DMS53 (cell line): ENCODE measurements at places on chromosomes 13 and 19.

DNA sequence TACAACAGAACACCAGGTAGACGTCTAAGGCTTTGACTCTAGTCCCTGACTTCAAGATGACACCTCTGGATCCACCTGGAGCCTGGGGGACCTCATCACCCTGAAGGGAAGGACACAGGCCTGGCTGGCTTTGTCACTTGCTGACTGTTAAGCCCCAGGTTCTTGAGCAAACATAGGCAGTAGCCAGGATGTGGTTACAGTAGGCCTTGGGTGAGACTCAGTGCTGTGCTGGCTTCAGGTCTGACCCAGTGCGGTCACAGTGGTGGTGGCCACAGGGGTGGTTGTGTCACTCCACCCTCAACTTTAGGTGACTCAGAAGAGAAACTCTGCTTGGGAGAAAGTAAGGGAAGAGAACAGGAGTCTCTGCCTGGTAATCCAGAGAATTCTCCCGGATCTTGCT lies 497.8 kb downstream of the UQCRFS1 start:
- no peak for DNase-seq

GRCh38 chr13:28498481-28499115 lies 3.7 kb upstream of the FLT1 start:
- no peak for DNase-seq

GRCh38 chr19:54461613-54462012 lies 2.0 kb downstream of the LENG9 start:
- DNase-seq: peak; percentile 53

DNA sequence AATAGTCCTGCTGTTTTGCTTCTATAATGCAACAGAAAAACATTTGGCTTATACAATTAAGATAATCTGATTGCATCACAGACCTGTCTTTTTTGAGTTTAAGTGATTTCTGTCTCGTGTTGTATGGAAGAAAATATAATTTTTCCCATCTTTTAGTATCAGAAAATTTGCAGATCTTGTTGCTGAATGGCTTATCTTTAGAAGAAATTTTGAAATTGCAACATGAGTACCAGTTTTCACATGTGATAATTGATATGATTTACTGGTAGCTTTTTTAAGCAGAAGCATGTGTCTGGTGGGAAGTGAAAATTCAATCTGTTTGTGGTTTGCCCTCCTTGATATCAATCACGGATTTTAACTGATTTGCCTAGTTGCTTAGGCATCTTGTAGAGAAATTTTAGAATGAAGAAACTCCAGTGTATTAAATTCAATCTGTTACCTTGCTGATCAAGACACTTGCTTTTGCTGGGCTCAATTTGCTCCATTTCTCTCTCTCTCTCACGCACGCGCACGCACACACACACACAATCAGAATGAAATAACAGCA lies 89.8 kb upstream of the MYCBP2 start:
- DNase-seq: no peak

- DNase-seq: peak; percentile 78
Observed at GRCh38 chr19:46571495-46571894, 29.6 kb upstream of the CALM3 start.

DNA sequence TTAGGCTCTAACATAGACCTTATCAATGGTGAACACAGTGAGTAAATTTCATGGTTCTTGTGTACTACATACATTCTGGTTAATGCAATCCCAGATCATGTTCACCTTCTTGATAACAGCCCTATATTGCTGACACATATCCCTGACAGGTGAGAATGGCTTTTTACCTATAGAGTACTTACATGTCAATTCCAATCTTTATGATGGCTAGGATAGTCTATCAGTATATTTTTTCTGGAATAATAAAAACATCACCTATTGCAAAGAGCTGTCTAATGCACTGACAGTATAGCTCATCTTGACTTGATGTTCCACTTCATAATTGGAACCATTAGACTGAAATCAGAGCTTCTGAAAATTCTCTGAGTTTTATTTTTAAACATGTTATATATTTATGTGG lies 199.4 kb downstream of the ENOX1 start:
- no peak for DNase-seq

DNA sequence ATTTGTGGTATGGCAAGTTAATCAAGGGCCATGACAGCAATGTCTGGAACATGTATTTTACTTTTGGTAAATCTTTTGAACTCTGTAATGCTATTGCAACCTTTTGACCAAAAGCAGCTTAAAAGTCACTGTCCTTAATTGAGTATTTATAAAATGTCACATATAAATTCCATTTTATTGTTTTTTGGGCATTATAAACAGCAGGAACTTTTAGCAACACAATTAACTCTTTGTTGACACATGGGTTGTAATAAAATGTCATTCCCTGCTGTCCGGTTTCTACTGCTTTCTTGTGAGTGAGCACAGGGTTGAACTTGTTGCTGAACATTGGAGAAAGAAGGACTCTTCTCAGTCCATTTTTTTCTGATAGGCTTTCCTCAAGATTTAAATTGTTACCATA lies 1923.1 kb downstream of the PCDH9 start:
- DNase-seq: no peak

GRCh38 chr19:49684251-49684982 lies 5.0 kb upstream of the ADM5 start:
- peak; percentile 34 for DNase-seq

DNA sequence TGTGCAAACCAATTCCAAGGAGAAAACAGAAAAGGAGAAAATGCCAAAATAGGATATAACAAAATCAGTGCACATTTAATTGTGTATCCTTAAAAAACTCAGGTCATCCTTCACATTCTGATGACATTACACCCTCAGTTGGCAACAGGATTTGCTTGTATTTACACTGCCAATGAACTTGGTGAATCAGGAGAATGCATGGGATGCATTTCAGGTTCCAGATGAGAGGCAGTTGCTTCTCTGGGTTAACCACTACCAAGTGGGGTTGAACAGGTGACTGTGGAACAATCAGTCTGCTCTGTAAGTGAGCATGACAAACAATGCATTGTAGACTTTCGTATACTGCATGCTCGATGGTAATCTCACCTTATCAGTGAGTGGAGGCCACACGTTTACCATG lies 79.1 kb downstream of the STARD13 start:
- no peak for DNase-seq

- DNase-seq: no peak
Observed at GRCh38 chr19:28972058-28972852, 240.7 kb downstream of the UQCRFS1 start.
